NCI-H1048 (cell line): ENCODE measurements at places on chromosomes 16 and 17.

GRCh38 chr16:78365366-78365765 is 265.9 kb downstream of the WWOX start:
- DNase-seq = no peak

DNA sequence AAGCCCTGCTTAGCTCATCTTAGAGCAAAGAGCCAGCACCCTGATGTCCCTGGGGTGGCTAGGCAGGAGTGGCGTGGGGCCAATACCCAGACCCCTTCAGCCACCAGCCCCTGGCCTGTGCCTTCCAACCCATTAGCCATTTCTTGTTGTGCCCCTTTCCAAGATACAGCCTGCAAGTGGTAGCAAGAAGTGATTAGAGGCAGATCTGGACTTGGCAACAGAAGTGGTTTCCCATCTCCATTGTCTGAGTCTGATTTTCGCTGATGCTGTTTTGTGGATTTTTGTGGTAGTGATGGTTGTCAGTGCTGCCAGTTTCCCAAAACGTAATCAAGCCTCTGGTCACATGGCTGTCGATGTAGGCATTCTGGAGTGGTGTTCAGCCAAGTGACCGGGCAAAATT is 25.7 kb downstream of the PLCD3 start:
- no peak for DNase-seq

- no peak for DNase-seq
Measured at GRCh38 chr16:3915426-3916260, 35.1 kb upstream of the CREBBP start.

DNA sequence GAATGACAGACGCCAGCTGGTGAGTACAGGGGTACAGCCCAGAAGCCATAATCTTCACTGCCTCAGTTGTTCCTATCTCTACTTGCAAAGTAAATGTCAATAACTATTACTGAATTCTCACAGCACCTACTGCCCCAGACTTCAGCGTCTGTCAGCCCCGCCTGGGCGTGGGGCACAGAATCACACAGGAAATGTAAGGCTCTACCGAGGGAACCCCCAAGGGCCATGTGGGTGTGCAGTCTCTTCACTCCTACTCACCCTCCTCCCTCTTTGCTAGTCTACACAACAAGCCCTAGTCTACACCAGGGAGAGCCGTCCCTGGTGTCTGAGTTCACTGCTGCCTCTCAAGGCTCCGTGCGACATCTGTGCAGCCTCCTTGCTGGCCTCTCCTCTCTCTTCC is 4.5 kb downstream of the NPTX1 start:
- DNase-seq = no peak

- DNase-seq = no peak
Measured at GRCh38 chr17:30235386-30236296, at the start of gene SLC6A4. Gene SLC6A4, minus strand, starts transcription at chr17:30235697. Its CDS starts 13,739 bp downstream, at chr17:30221958.
